B cell (primary cell): ENCODE measurements at places on chromosomes 3 and 15. TPM values are rescaled to one million over a fixed set of nuclear protein-coding genes. Genes with fewer than 3 reads are reported as not detected.

DNA sequence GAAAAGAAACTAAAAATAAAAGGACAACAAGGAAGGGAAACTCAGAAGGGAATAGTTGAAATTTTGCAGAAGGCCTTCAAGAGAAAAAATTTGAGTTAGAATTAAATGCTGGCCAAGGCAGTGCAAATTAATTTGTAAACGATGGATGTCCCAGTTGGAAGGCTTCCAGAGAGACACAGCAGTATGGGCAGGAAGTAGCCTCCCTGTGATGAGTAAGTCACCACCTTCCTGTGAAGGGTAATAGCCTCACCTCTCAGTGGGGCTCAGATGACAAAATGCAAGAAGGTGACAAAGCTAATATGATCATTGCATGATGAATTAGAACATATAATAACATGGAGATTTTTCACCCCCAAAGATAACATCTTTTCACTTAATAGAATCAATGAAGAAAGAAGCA is 27.3 kb upstream of the TMCO5A start:
- no peak for DNase-seq
- H3K27me3 ChIP-seq: no peaks in the 10 kb centered on the region
- no peaks in the 10 kb centered on the region for H3K4me1 ChIP-seq
- H3K27ac ChIP-seq: no peak overlapping the region

DNA sequence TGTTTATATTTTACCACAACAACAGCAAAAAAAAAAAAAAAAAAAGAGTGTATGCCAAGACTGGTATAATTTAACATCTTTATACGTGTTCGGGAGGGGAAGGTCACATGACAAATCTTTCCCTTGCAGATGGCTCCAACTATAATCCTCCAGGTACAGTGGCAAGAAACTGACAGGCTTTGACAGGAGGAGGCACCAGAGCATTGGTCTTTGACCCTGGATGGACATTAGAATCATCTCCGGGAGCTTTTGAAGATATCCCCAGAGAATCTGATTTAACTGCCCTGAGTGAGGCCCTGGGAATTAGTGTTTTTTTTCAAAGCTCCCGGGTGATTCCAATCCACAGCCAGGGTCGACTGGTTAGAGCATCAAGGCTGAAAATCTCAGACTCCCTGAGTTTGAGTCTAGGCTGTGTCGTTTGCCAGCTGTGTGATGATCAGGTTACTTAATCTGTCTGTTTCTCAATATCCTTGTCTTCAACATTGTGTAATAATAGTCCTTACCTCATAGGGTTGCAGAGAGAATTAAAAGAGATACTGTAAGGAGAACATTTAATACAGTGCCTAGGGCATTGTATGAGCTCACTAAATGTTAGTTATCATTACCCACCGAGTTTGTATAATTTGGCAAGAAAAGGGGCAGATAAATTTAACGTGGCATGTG is 8.9 kb upstream of the SEMA5B start:
- no peak overlapping the region for H3K4me3 ChIP-seq
- H3K27me3 ChIP-seq: peaks cover 11% of the 10 kb centered on the region

DNA sequence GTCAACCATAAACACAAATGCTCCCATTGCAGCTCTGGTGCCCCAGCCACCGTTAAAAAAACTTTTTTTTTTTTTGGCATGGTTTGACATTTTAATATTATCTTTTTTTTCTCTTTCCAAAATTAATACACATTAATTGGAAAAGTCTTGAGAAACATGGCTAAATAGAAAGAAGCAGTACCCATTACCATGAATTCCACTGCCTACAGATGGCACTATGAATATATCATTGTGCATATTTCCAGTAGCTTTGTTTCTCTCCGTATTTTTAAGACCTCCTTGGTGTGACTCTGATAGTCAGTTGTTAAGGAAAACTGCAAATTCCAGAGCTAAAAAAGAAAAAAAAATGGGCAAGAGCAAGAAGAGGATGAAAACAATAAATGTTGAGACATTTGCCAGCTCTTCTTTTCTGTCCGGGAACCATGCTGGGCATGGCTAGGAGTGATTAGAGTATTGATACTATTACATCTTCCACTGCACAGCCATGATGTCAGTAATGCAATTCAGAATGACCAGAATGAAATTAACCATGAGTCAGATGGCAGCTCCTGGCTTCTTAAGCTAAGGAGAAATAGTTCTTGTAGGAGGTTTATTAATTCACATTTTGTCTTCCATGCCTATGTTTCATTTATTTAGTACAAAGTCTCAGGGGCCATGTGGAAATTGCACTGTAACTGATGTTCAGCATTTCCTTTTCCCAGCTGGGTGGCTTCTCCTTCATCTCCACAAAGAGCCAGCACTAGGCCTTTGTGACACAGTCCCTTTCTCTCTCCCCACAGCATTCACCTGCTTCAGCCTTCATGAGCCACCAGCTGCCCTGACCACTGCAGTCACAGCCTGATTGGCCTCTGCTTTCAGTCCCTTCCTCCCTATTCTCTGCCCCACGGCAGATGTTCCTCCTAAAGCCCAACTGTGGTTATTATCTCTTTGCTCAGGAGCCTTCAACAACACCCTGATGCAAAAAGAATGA is 31.8 kb downstream of the SLC7A14 start:
- DNase-seq: no peak
- no peak overlapping the region for H3K27ac ChIP-seq
- no peaks in the 10 kb centered on the region for H3K27me3 ChIP-seq
- no peak overlapping the region for H3K4me3 ChIP-seq
- H3K4me1 ChIP-seq: no peaks in the 10 kb centered on the region

DNA sequence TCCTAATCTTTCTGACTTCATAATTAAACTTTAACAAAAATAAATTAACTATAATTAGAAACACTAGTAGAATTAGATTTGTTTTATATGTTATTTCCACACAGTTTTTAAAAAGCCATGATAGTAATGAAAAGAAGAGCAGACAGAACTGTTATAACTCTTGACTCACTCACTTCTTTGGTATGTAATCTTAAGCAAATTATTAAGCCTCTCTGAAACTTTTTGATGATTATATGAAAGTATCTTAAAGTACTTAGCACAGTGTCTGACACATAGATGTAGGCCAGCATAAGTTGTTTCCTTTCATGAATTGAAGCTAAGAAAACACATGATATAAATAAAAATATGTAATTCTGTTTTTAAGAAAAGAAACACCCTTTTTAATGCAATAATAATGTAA is 123.6 kb upstream of the MLF1 start:
- H3K27ac ChIP-seq: no peak overlapping the region
- H3K4me3 ChIP-seq: no peak overlapping the region
- H3K27me3 ChIP-seq: no peaks in the 10 kb centered on the region
- peaks cover 7% of the 10 kb centered on the region for H3K4me1 ChIP-seq
- no peaks in the 10 kb centered on the region for H3K36me3 ChIP-seq
- no peak for DNase-seq

GRCh38 chr15:40844696-40845030 is 815 bp downstream of the SPINT1 start:
- H3K4me3 ChIP-seq: peak overlapping the region; percentile 32
- H3K4me1 ChIP-seq: peaks cover 34% of the 10 kb centered on the region
- no peak for DNase-seq
- no peaks in the 10 kb centered on the region for H3K27me3 ChIP-seq
- H3K36me3 ChIP-seq: no peaks in the 10 kb centered on the region

- no peak for DNase-seq
- H3K27me3 ChIP-seq: no peaks in the 10 kb centered on the region
- no peaks in the 10 kb centered on the region for H3K36me3 ChIP-seq
- no peaks in the 10 kb centered on the region for H3K4me1 ChIP-seq
- H3K4me3 ChIP-seq: no peak overlapping the region
These were observed 123.0 kb upstream of the AGBL1 start for GRCh38 chr15:85956532-85957275.

SCG5 gene
- polyA plus RNA-seq: 0.18 and 0.39 TPM in 2 replicates

SLITRK3 gene
- polyA plus RNA-seq: not detected in 2 replicates
